GM12878 (cell line): ENCODE measurements at places on chromosomes 1 and 21. TPM values are rescaled to one million over a fixed set of nuclear protein-coding genes. Genes with fewer than 3 reads are reported as not detected.

Gene TRAPPC3
- polyA plus RNA-seq = 114 and 122 TPM in 2 replicates

DNA sequence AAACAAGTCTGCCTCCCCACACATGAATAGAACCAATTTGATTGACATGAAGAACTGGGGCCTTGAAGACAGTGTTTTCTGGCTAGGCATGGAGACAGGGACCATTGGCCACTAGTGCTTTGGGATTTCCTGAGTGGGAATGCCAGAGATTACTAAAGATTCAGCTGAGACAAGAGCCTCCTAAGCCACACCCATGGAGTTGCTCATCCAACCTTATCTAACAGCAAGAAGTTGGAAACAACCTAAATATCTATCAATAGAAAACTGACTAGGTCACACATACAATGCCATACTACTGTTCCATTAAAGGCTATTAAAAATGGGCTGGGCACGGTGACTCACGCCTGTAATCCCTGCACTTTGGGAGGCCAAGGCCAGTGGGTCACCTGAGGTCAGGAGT is 184.1 kb downstream of the ZBTB18 start:
- H3K4me3 ChIP-seq = no peak overlapping the region
- H3K27ac ChIP-seq = no peak overlapping the region
- H3K4me1 ChIP-seq = peaks cover 7% of the 10 kb centered on the region
- H3K27me3 ChIP-seq = no peaks in the 10 kb centered on the region

DNA sequence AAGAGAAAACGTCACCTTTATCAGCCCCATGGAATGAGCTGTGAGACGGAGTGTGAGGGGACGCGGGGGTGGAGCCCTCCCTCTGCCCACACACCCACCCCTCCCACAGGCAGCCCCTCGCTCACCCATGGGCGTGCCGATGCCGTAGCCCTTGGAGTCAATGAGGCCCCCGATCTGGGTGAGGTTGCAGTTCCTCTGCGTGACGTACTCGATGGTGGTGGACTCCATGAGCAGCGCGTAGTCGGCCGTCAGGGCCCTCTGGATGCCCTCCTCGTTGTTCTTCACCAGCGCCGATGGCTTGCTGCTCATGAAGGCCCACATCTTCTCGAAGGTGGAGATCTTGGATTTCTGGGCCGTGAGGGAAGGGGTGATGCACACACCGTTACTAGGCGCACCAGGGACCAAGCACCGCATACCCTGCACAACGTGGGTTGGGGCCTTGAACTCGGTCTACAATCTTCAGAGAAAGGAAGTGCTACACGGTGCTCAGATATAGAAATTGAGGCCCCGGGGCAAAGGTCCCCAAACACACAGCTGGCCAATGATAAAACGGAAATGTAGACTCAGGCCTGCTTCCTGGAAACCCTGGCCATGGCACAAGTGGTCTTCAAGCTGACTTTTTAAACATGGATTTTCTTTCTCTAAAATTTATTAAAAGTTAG is 228.2 kb downstream of the GRIK3 start:
- DNase-seq = no peak
- no peak overlapping the region for H3K27ac ChIP-seq
- no peaks in the 10 kb centered on the region for H3K4me1 ChIP-seq
- no peak overlapping the region for H3K4me3 ChIP-seq

- H3K4me3 ChIP-seq = no peak overlapping the region
- no peak for DNase-seq
- no peak overlapping the region for H3K27ac ChIP-seq
- no peaks in the 10 kb centered on the region for H3K27me3 ChIP-seq
- no peaks in the 10 kb centered on the region for H3K36me3 ChIP-seq
- H3K4me1 ChIP-seq = no peaks in the 10 kb centered on the region
Observed at GRCh38 chr1:236084386-236084730, 19.5 kb upstream of the NID1 start.

GRCh38 chr1:214640431-214641213 is 37.6 kb downstream of the CENPF start:
- H3K36me3 ChIP-seq = peaks cover under 1% of the 10 kb centered on the region
- no peak overlapping the region for H3K27ac ChIP-seq
- no peak for DNase-seq
- H3K27me3 ChIP-seq = no peaks in the 10 kb centered on the region
- H3K4me3 ChIP-seq = no peak overlapping the region
- H3K4me1 ChIP-seq = no peaks in the 10 kb centered on the region

Gene MEX3A
- polyA plus RNA-seq = 0.41 and 0.49 TPM in 2 replicates

DNA sequence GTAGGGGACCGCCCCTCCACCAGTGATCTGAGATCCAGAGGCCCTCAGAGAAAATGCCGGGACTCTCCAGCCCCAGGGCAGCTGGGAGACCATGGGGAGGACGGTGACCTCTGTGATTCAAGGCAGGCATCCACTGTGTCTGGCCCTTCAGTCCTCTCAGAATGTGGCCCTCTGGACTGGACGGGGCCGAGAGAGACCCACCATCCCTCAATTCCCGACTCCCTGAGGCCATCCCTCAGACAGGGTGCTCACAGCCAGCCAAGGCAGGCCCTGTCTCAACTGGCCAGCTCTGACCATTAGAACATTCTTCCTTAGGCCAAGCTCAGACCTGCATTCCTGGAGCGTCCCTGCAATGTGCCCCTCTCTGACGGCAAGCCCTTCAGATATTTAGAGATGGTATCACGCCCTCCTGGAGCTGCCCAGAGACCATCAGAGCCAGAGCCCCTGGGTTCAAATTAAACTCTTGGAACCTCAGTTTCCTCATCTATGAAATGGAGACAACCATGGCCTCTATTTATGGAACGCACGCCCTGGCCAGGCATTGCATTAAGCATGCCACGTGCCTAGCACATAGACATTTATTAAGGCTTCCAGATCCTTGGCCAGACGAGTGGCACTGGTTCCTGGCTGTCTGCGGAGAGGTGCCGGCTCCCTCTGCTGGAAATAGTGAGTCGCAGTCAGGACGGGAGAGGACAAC is 9.6 kb upstream of the EPS8L3 start:
- H3K4me3 ChIP-seq = no peak overlapping the region
- peak; percentile 28 for DNase-seq
- H3K36me3 ChIP-seq = no peaks in the 10 kb centered on the region
- H3K27ac ChIP-seq = no peak overlapping the region

GRCh38 chr21:42492201-42492600 is 3.8 kb downstream of the RSPH1 start:
- no peak overlapping the region for H3K27ac ChIP-seq
- H3K4me3 ChIP-seq = no peak overlapping the region
- no peaks in the 10 kb centered on the region for H3K36me3 ChIP-seq
- peaks cover 14% of the 10 kb centered on the region for H3K4me1 ChIP-seq
- H3K27me3 ChIP-seq = no peaks in the 10 kb centered on the region
- DNase-seq = no peak

Gene KIAA1614
- 0.09 and 0.47 TPM in 2 replicates for polyA plus RNA-seq

Gene CLCA4
- not detected in 2 replicates for polyA plus RNA-seq

Gene SOAT1
- 60.3 and 63.9 TPM in 2 replicates for polyA plus RNA-seq
